ENCODE measurements at places on chromosomes 7 and 10. TPM values are rescaled to one million over a fixed set of nuclear protein-coding genes. Genes with fewer than 3 reads are reported as not detected.
A peak's percentile ranks its signal among the peaks of the same experiment; 100 is the strongest.

The ZNF503 gene
- 0.38 TPM for total RNA-seq

The MTURN gene
- total RNA-seq: 3.1 TPM

The SLC18A3 gene
- total RNA-seq: not detected

- DNase-seq: no peak
- H3K27me3 ChIP-seq: peaks cover 4% of the 10 kb centered on the region
Observed at GRCh38 chr10:32961895-32962369, 3.9 kb upstream of the ITGB1 start.

DNA sequence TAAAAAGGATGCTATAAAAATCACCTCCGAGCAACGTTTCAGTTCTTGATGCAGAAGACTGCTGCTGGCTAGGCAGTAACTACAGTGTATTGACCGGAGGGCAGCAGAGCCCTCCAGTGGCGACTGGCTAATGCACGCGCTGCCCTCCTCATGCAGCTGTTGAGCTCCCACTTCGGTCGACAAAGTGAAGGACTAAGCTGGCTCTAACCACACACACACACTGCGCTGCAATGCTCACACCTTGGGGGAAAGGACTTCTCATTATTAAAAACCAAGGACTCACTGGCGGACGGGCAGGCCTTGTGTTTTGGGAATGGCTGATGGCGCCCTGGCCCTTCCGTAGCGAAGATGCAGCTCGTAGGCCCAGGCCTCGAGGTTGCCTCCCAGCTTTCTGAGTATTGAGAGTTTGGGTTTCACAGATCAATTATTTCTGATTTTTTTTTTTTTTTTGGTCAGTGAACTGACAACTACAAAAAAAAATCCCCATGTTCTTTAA is 120.9 kb upstream of the DIP2C start:
- no peak for DNase-seq
- peaks cover 44% of the 10 kb centered on the region for H3K36me3 ChIP-seq
- no peaks in the 10 kb centered on the region for H3K27me3 ChIP-seq

DNA sequence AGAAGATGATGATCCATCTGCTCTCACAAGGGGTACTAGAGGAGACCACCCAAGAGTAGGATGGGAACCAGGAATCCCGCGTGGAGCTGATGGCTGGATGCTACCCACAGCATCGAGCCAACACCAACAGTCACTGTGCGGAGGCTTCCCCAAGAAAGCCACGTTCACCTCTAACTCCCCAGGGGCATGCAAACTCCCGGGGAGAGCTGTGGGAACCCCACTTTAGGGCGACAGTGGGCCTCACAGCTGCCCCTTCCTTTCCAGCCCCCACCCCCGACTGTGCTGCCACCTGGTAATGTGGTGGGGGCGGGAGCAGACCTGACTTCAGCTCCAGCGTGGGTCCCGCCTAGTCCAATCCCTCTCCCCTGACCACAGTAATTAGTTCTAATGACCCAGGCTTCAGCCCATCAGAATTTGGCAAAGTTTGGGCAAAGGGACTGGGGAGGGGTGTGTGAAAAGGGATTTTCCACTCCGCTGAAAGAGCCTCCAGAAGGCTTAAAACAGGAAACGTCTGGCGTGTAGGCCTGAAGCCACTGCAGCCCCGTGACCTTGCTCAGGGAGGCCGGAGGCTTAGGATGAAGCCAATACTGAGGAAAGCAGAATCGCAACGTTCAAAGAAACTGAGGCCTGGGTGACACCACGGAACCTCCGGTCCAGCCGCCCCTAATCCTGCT is 20.3 kb downstream of the ASB13 start:
- no peak for DNase-seq

DNA sequence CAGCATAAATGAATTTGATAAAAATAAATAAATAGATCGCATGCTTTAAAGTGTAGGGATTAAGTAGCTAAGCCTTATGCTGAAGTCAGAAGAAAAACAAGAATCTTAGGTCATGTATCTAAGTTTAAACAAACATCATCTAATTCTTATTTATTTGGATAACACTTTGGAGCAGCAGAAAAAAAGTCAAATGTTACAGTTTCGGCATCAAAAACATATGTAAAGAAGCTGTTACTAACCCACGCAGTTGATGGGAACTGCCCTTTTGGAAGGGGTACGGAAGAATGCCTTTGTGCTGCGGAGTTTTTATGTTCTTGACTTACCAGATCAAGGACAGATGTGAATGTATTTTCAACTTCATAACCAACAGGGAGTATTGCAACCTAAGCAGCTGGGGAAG is 37.3 kb upstream of the HABP2 start:
- H3K4me1 ChIP-seq: no peaks in the 10 kb centered on the region
- H3K4me3 ChIP-seq: no peak overlapping the region
- H3K27me3 ChIP-seq: peaks cover 14% of the 10 kb centered on the region
- DNase-seq: no peak
- H3K36me3 ChIP-seq: no peaks in the 10 kb centered on the region

DNA sequence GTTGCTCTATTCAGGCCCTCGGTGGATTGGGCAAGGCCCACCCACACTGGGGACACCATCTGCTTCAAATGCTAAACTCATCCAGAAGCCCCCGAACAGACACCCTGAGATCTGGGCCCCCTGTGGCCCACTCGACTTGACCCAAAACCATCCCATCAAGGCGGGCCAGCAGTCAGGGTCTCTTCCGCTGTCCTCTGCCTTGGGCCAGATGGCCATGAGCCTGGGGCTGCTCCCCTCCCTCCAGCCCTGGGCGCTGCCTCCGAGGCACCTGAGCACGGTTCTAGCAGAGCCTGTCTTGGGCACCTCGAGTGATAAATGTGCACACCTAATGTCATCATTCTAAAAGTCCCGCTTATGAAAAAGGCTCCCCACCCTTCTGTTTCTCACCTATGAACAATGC is 449.4 kb downstream of the TCERG1L start:
- no peaks in the 10 kb centered on the region for H3K36me3 ChIP-seq
- no peak for DNase-seq
- H3K4me1 ChIP-seq: no peaks in the 10 kb centered on the region
- no peak overlapping the region for H3K27ac ChIP-seq
- H3K4me3 ChIP-seq: no peak overlapping the region

GRCh38 chr7:124276005-124276622 is 243.2 kb upstream of the TMEM229A start:
- H3K4me3 ChIP-seq: no peak overlapping the region
- H3K36me3 ChIP-seq: no peaks in the 10 kb centered on the region
- no peak for DNase-seq
- no peaks in the 10 kb centered on the region for H3K4me1 ChIP-seq
- no peak overlapping the region for H3K27ac ChIP-seq

GRCh38 chr10:20147684-20148083 is 331.5 kb downstream of the PLXDC2 start:
- H3K36me3 ChIP-seq: no peaks in the 10 kb centered on the region
- no peaks in the 10 kb centered on the region for H3K27me3 ChIP-seq
- no peak for DNase-seq
- H3K4me3 ChIP-seq: no peak overlapping the region
- H3K4me1 ChIP-seq: no peaks in the 10 kb centered on the region
- no peak overlapping the region for H3K27ac ChIP-seq

GRCh38 chr7:107659666-107660065 is 962 bp upstream of the SLC26A4 start:
- peak overlapping the region; percentile 93 for H3K27ac ChIP-seq
- peaks cover 36% of the 10 kb centered on the region for H3K4me1 ChIP-seq
- DNase-seq: peak; percentile 78

DNA sequence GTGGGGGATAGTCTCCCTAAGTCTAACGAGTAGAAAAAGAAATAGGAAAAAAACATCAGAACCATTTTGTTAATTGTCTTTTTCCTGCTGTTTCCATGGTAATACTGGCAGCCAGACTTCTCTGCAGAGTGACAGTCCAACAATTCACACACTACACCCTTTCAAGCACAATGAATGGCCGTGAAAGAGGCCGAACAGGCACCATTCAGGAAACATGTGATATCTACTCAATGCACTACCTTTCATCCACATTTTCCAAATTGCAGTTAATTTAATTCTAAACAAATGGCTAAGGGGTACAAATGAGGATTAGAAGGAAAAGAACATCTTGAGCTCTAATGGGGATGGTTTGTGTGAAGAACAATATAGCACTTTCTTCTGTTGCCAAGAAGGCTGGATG is 358.5 kb upstream of the ANKRD30A start:
- H3K4me3 ChIP-seq: no peak overlapping the region
- H3K27me3 ChIP-seq: no peaks in the 10 kb centered on the region
- no peaks in the 10 kb centered on the region for H3K4me1 ChIP-seq
- no peak overlapping the region for H3K27ac ChIP-seq

DNA sequence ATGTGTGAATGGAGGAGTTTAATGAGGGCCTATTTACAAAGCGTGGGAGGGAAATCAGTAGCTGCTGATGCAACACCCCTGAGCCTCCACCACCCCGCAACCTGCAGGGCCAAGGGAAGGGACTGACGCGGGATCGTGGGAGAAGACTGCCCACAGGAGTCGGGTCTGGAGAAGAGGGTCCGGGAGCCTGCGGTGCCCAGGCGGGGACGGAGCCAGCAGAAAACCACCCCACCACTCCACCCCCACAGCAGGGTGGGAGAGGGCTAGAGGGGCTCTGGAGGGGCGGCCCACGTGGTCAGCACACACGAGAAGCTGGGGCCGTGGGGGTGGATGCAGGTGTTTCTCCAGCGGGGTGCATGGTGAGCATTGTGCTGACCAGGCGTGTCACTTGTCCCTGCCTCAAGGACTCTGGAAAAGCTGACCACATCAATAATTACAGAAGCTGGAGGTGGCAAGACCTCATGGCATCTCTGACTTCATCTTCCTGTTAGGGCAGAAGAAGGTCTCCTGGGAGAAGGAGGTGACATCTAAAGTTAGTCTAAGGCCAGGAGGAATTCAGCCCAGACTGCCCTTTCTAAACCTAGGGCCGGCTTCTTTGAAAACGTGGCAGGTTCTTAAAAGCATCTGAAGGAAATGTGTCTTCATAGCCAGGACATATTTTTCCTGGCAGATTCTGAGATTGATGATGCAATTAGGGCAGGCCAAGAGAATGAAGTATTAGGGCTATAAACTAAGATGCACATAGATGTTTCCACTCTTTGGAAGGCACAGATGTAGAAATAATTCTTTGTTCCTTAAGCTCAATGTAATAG is 150.9 kb downstream of the RGS10 start:
- no peaks in the 10 kb centered on the region for H3K36me3 ChIP-seq
- DNase-seq: no peak
- no peak overlapping the region for H3K4me3 ChIP-seq
- peaks cover 11% of the 10 kb centered on the region for H3K4me1 ChIP-seq
- H3K27me3 ChIP-seq: no peaks in the 10 kb centered on the region

GRCh38 chr10:88071879-88072278 is 208.5 kb downstream of the PTEN start:
- no peak overlapping the region for H3K27ac ChIP-seq
- H3K36me3 ChIP-seq: no peaks in the 10 kb centered on the region
- no peak for DNase-seq
- peaks cover 6% of the 10 kb centered on the region for H3K27me3 ChIP-seq
- H3K4me1 ChIP-seq: peaks cover 15% of the 10 kb centered on the region

DNA sequence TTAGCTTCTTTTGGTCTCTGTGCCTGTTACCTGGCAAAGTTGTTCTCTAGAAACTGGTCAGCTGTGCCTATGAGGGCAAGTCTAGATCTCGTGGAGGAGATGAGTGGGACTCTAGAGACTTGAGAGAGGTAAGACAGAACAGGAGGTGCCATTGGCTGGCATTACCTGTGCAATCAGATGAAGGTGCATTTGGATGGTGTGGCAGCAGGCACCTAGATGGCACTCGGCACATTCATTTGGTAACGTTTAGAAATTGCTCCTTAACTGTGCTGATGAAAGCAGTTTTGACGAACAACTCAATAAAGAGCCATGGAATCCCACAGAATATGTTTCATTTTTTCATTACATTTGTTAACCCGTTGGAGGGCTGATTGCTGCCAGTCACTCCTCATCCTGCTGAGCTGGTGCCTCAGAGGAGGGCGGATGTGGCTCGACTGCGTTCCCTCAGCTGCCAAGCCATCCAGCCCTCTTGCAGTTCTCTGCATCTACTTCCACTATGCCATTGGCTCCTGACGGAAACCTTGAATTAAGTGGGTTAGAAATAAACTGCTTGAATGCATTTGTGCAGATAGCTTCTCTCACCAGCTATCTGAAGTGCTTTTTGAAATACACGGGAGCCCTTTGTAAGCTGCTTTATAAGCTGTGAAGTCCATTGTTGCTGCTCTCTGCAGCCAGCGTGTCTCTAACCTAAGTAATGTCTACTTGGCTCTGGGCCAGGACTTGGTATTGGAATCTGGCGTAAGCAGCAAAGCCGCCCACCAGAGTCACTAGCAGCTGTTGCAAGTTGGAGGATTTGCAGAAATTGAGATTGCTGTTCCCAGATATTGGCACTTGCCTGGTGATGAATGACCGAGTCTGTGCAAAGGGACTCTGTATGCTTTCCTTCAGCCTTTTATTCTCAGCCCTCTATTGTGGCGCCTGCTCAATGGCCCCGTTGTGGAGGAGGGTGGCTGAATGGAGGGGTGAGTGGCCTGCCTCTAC is 87.4 kb downstream of the LRRC4 start:
- H3K4me1 ChIP-seq: peaks cover 1% of the 10 kb centered on the region
- H3K4me3 ChIP-seq: no peak overlapping the region
- no peak for DNase-seq
- H3K27ac ChIP-seq: no peak overlapping the region

DNA sequence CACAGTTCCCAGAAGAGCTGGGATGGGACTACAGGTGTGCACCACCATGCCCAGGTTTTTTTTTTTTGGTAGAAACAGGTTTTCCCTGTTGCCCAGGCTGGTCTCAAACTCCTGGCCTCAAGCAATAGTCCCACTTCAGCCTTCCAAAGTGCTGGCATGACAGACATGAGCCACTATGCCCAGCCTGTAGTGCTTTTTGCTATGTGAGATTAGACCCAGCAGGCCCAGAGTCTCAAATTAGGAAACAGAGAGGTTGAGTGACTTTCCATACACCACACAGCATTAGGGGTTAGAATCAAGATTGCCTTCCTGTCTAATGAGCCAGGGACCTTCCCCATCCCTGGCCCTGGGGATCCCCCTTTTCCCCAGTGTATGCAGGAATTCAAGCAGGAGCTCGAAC is 90.8 kb upstream of the KCTD7 start:
- peaks cover 4% of the 10 kb centered on the region for H3K4me1 ChIP-seq
- H3K27me3 ChIP-seq: no peaks in the 10 kb centered on the region
- H3K36me3 ChIP-seq: no peaks in the 10 kb centered on the region
- DNase-seq: no peak
- no peak overlapping the region for H3K27ac ChIP-seq
- no peak overlapping the region for H3K4me3 ChIP-seq

DNA sequence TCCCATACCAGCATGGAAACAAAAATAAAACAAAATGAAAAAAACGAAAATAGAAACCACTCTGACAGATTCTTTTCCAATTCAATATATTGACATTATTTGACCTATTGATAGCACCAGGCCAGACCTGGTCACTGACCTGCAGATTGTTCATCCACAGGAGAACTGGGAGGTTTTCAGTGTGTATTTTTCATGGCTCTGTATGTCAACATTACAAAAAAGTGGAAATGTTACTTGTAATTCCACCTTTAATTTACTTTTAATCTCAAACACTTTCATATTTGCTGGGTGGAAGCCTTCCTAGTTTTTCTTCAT is 2.9 kb downstream of the HKDC1 start:
- peak overlapping the region; percentile 55 for H3K4me3 ChIP-seq
- no peaks in the 10 kb centered on the region for H3K36me3 ChIP-seq
- H3K4me1 ChIP-seq: peaks cover 49% of the 10 kb centered on the region
- H3K27ac ChIP-seq: peak overlapping the region; percentile 91

GRCh38 chr10:119149157-119149556 is 16.4 kb downstream of the SFXN4 start:
- no peaks in the 10 kb centered on the region for H3K4me1 ChIP-seq
- H3K4me3 ChIP-seq: no peak overlapping the region
- H3K27ac ChIP-seq: no peak overlapping the region
- H3K27me3 ChIP-seq: no peaks in the 10 kb centered on the region
- H3K36me3 ChIP-seq: peaks cover 36% of the 10 kb centered on the region

GRCh38 chr10:50469288-50469687 is 154.5 kb downstream of the SGMS1 start:
- H3K4me3 ChIP-seq: no peak overlapping the region
- peaks cover 2% of the 10 kb centered on the region for H3K36me3 ChIP-seq
- H3K27me3 ChIP-seq: no peaks in the 10 kb centered on the region
- DNase-seq: no peak
- H3K27ac ChIP-seq: no peak overlapping the region
- H3K4me1 ChIP-seq: peaks cover 49% of the 10 kb centered on the region
